ENCODE measurements at places on chromosomes 3 and 15. TPM values are rescaled to one million over a fixed set of nuclear protein-coding genes. Genes with fewer than 3 reads are reported as not detected.

Gene LDHAL6B
- not detected for total RNA-seq

DNA sequence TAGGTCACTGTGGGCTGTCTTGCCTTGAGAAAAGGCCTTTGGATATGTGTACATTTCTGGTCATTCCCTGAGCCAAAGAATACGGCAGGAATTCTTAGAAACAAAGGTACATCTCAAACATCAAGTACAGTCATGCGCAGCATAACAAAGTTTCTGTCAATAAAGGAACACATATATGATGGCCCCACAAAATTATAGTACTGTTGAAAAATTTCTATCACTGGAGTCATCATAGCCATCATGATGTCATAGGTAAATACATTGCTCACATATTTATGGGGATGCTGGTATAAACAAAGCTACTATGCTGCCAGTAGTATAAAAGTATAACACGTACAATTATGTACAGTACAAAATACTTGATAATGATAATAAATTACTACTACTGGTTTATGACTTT, 38.9 kb upstream of the NECTIN3 start:
- no peak for DNase-seq

GRCh38 chr3:32553459-32553858, 17.2 kb downstream of the DYNC1LI1 start:
- no peak for DNase-seq

Gene CD200R1
- not detected for total RNA-seq

Gene PLAAT1
- 5.2 TPM for total RNA-seq

- no peak for DNase-seq
Observed at GRCh38 chr3:59885899-59886400, 836.1 kb upstream of the CFAP20DC start.

- no peak for DNase-seq
Observed at GRCh38 chr3:134916276-134916961, 121.4 kb downstream of the EPHB1 start.

Gene LMCD1
- total RNA-seq = 23.9 TPM

DNA sequence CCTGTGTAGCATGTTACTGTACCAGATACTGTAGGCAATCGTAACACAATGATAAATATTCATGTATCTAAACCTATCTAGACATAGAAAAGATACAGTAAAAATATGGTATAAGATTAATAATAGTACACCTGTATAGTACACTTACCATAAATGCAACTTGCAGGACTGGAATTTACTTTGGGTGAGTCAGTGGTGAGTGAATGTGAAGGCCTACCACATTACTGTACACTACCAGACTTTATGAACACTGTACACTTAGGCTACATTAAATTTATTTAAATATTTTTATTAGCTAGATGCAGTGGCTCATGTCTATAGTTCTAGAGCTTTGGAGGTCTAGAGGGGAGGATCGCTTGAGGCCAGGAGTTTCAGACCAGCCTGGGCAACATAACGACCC, 186.6 kb upstream of the ROPN1 start:
- no peak for DNase-seq

Gene PPP1R14D
- not detected for total RNA-seq

Gene IGF2BP2
- 71.5 TPM for total RNA-seq

Gene KCNMB3
- total RNA-seq = 2.1 TPM

GRCh38 chr15:95989392-95989791, 341.1 kb upstream of the NR2F2 start:
- no peak for DNase-seq

Gene CACNA2D2
- 0.10 TPM for total RNA-seq

- no peak for DNase-seq
Observed at GRCh38 chr3:79994397-79994796, 226.6 kb upstream of the ROBO1 start.

DNA sequence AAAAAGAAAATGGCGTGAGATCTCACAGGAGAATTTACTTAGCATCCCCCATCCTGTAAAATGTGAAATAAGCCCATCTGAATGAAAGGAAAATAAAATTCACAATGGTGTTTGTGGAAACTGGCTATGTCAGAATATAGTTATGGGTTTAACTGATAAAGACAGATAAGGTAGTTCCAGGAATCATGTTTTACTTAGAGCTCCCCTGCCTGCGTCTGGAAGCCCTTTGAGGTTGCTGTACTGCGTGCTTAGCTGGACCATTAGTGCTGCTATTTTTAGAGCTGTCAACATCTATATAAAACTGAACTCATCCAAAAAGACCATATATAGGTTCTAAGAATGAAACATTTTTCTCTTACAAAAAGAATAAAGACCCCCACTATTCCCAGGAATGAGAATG, 130.8 kb downstream of the LSAMP start:
- DNase-seq = no peak

- no peak for DNase-seq
Observed at GRCh38 chr15:26929588-26929987, 41.4 kb upstream of the GABRG3 start.

DNA sequence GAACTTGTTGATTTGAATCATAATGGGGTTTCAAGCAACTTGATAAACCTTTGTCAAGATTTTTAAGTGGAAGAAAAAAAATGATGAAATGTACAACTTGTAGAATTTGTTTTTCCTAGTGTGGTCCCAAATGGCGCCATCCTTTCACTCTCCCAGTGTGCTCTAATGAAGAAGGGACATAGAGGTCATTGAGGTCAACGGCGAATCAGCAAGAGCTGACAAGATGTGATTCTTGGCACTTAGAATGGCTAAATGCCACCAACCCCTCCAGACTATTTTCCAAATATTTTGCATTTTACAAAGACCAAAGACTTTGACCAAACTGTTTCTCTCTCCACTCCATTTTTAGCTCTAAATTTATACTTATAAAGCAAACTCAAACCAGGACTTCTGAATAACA, 320.2 kb upstream of the MME start:
- DNase-seq = no peak

Gene GRIP2
- 0.06 TPM for total RNA-seq

Gene RASGRP1
- total RNA-seq = 0.10 TPM

- no peak for DNase-seq
Observed at GRCh38 chr3:158491968-158492367, 79.0 kb upstream of the MLF1 start.

- no peak for DNase-seq
Observed at GRCh38 chr3:120798346-120798745, 55.8 kb downstream of the GTF2E1 start.

DNA sequence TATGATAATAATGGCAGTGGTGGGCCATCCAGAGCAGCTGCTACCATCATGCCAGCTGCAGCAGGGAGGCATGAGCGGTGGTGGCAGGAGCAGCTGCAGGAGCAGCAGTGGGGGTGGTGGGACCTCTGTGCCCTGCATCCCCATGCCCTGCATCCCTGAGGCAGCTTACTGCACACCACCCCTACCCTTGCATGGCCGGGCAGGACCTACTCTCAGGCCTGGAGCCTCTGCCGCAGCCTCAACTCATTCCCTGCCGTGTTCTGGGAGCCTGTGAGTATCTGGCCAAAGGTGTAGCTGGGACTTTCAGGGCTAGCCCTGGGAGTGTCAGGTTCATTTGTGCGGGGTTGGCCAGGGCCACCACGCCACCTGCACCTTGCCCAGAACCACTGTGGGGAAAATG, 3.3 kb upstream of the XCR1 start:
- no peak for DNase-seq

Gene GOLGA8T
- total RNA-seq = 0.23 TPM

DNA sequence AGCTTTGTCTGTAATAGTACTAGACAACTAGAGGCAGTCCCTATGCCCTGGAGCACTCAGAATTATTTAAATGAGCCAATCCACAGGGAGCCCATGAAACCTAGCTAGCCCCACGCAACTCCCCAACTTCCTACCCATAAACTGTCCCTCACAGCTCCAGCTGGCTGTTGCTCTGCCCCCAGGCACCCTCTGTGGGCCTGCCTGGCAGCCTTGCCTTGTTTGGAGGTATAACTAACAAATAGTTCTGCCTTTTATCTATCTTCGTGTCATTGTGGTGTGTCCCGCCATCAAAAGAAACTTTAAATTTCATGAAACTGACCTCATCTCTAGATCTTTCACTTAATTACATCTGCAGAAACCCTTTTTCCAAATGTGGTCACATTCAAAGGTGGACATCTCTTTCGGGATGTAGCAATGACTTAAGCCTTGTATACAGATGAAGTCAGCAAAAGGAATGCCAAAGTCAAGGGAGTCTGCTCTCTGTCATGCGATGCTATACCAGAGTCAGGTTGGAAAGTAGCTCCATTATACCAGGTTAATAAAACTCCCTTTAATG, 1.8 kb upstream of the RTP3 start:
- DNase-seq = no peak

Gene MYO5A
- total RNA-seq = 70.9 TPM

- DNase-seq = no peak
Observed at GRCh38 chr3:81965696-81966095, 204.3 kb upstream of the GBE1 start.

GRCh38 chr15:45585069-45585791, 1.9 kb upstream of the BLOC1S6 start:
- DNase-seq = no peak

Gene FETUB
- total RNA-seq = not detected

GRCh38 chr15:72482275-72482674, 8.1 kb downstream of the ARIH1 start:
- DNase-seq = no peak

- no peak for DNase-seq
Observed at GRCh38 chr3:154135511-154136173, 14.5 kb downstream of the ARHGEF26 start.

DNA sequence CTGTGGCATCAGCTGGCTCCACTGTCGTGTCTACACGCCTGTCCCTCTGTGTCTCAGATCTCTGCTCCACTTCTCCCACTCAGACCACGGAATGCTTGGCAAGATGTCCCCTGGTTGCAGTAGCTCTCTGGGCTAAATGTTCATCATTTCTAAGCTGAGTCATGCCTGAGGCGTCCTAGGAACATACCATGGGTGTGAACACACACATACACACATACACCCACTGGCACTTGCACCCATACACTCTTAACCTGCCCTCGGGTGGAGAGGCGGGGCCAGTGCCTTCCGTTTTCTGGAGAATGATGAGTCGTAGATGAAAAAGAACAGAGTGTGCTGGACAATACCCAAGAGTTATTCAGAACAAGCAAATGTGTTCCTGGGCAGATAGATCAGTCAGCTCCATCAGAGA, 72.4 kb downstream of the SENP2 start:
- peak; percentile 44 for DNase-seq

Gene SLC22A13
- not detected for total RNA-seq

Gene GCHFR
- 3.7 TPM for total RNA-seq

DNA sequence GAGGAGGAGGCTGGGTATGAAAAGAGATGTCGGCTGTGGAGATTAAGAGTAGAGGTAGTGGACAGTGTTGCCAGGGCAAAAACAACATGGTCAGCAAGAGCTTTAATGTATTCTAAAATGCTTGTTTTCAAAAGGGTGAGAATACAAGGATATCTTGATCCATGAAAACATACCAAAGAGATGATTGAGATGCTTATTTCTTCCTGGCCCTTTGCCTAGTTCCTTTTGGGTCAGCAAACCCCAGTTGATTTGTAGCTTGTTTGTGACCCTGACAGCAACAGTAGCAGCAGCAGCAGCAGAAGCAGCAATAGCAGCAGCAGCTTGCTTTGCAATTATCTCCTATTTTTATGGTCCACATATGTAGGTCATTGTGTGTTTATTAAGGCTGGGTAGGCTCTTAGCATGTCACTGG, 337.3 kb downstream of the LPP start:
- DNase-seq = no peak

Gene LRRK1
- 11.2 TPM for total RNA-seq

DNA sequence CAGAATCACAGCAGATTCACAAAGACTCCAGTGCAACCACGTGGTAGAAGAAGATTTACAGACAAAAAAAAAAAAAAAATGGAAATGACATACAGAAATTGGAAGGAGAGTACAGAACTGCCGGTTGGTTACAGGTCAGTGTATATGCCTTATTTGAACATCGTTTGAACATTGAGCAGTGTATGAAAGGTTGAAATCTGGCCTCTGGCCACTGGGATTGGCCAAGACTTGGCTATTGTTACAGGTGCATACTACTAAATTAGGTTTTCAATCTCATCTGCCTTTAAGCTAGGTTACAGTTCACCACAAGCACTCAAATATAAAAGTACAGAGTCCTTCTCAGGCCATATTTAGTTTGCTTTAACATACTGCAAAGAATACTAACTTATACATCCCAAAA, 59.8 kb downstream of the THBS1 start:
- DNase-seq = no peak

DNA sequence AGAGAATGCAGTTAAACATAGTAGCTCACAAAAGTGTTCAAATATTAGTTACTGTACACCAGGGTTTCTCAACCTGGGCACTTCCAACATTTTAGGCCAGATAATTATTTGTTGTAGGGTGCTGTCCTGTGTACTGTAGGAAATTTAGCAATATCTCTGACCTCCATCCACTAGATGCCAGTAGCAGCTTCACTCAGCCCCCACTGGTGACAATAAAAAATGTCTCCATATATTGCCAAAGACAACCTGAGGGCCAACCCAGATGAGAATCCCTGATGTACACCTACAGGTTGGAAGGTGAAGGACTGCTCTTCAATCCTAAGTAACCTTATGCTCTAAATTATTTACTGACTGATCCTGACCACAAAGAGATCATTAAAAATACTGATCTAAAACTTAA, 32.5 kb downstream of the DCUN1D1 start:
- DNase-seq = no peak

Gene PPARG
- 6.6 TPM for total RNA-seq

DNA sequence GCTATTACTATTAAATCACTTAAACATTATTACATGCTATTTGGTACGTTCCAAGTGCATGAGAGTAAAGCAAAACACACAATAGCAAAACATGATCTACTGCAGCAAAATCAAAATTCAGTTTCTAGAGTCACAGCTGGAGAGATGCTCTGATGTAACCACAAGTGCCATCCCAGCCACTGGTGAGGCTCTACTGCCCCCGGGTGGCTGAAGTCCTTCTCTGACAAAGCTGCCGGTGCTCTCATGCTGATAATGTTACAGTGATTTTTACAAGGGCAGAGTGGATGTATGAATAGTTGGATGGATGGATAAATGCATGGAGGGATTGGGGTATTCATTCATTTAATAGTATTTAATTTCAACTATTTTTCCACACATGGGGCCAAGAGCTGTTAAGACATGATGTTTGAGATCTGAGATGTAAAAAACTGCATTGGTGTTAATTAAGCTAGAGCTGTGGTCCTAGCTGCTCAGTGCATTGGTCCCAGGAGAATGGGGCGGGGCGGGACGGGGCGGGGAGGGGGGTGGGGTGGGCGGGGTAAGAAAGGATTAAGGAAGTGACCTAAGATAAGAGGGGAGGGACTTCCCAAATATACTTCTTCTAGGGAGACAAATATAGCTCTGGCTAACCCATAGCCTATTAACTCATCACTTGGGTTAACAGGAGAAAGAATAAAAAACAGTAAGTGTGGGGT, 5.3 kb upstream of the SPESP1 start:
- peak; percentile 16 for DNase-seq

Gene STARD9
- total RNA-seq = 18.2 TPM

- no peak for DNase-seq
Observed at GRCh38 chr15:64897345-64897985, 14.2 kb upstream of the ANKDD1A start.

Gene INSYN1
- 0.05 TPM for total RNA-seq

DNA sequence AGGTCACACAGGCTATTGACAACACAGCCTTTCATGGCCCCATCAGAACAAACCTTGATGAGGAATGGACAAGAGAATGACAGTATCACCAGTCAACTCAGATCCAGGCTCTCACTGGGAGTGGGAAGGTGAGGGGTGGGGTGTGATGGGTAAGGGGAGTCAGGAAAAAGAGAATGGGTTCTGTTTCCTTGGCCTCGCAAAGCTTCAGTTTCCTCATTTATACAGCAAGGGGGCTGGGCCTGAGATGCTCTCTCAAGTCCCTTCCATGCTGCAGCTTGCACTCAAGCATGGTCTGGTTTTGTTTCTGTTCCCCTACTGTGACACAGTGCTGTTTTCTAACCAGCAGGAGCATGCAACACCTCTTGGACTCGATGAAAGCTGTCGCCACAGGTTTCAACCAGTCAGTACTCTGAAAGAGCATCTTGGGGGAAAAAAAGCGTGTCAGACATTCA, 65.7 kb upstream of the IL12A start:
- no peak for DNase-seq

Measured in glomerular endothelial cell (primary cell).